Spinal cord (tissue), 10 donors: ENCODE measurements at places on chromosomes 6 and 20.

DNA sequence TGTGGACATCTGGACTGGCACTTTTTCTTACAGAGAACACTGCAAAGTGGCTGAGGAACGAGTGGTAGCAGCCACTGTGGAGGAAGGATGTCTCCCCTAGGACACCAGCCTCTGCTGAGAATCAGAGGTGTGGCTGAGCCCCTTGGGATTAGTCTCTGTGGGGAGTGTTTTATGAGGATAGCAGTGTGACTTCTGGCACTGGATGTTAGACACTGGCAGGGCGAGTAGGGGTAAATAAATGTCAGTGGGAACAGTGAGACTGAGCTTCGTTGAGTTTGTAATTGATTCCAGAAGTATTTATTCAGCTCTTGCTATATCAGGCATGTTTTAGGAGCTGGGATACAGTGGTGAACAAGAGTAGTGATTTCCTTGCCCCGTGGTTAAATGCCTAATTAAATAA, 124.0 kb downstream of the JARID2 start:
- DNase-seq: no peak

GRCh38 chr6:131450861-131451260, 122.2 kb upstream of the ARG1 start:
- no peak for DNase-seq

DNA sequence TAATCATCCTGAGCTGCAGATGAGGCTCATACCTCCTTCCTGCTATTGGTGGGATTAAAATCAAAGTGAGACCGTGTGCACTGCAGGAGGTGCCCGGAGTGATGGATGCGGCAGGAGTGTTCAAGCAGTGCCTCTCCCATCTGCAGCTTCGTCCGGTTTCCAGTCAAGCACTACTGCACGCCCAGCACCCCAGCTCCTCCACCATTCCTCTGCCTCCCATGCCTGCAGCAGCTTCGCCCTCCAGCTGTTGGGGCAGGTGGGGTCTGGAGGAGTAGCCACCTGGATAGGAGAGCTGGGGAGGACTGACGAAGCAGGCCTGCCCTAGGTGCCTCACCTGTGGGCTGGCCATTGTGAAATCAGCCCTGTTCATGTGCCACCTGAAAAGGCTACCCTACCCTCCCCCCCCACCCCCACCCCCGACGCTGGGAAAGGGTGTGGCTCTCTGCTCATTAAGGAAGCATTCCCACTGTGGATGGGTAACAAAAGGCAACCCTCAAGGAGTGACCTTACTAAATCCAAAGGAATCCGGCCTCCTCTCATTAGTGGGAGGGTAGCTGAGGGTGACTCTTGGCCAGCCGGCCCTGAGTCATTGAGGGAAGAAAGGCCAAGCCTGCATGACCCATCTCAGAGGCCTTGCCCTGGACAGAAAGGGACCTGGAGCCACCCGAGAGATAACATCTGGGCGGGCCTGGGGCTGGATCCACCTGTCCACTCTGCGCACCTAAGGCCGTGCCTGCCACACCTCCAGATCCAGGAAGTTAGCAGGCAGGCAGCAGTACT, 115.9 kb upstream of the ARMC2 start:
- DNase-seq: no peak

DNA sequence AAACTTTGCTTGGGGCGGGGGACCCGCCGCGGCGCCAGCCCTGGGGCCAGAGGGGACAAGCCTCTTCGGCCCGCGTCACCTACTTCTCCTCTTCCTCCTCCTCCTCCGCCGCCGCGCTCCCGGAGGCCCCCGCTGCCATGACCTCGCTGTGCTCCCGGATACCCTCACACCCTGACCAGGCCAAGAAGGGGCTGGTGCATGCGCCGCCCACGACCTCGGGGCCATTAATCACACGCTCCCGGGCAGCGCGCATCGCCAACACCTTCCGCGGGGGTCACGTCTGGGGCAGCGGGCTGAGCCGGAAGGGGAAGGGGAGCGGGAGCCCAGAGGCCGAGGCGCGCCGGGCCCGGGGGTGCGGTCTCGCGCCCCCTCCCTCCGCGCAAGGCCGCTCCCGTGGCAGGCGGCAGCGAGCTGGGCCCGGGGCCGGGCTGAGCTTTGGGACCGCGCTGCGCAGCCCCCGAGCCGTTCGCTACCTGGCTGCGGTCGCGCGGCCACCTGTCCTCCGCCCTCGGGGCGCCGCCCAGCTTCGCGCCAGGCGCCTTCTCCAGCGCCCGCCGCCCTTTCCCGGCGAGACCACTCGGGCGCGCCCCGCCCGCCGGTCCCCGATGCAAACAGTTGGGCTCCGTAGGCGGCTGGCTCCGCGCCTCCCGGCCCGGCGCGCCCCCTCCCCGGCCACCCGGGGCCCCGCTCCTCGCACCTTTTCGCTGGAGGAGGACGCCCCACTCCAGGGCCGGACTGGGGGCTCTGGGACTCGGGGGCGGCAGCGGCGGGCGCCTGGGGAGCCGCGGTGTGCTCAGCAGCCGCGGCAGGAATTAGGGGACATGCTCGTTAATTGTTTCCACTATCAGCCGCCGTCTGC, 575 bp upstream of the CNR1 start:
- no peak for DNase-seq

GRCh38 chr6:4270776-4271175, 135.4 kb upstream of the ECI2 start:
- no peak for DNase-seq

GRCh38 chr6:2209226-2209809, 36.1 kb downstream of the GMDS start:
- no peak for DNase-seq
